ENCODE measurements at places on chromosomes 1 and 21. TPM values are rescaled to one million over a fixed set of nuclear protein-coding genes. Genes with fewer than 3 reads are reported as not detected.

The OR2AK2 gene
- polyA plus RNA-seq: not detected

The TRMT13 gene
- 50.7 TPM for polyA plus RNA-seq

The LIPI gene
- 0.74 TPM for polyA plus RNA-seq

The TRPM2 gene
- 1.5 TPM for polyA plus RNA-seq

The FLG gene
- 0.43 TPM for polyA plus RNA-seq

The HIVEP3 gene
- polyA plus RNA-seq: 6.0 TPM

DNA sequence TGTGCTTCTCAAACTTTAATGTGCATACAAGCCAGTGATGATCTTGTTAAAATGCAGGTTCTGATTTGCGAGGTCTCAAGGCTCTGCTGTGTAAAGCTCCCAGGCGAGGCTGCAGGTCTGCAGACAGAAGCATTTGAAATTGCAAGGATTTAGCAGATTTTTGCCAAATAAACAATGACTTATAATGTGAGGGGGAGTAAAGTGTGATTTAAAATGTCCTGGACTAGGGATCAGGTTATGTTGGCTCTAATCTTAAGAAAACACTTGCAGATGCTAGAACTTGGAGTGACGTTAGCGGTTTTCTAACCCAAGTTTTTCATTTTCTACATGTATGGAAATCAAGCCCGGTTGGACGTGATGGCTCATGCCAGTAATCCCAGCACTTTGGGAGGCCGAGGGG, 16.2 kb upstream of the ACTN2 start:
- no peak for DNase-seq

GRCh38 chr1:27009601-27010197, 3.0 kb downstream of the TENT5B start:
- no peak for DNase-seq

DNA sequence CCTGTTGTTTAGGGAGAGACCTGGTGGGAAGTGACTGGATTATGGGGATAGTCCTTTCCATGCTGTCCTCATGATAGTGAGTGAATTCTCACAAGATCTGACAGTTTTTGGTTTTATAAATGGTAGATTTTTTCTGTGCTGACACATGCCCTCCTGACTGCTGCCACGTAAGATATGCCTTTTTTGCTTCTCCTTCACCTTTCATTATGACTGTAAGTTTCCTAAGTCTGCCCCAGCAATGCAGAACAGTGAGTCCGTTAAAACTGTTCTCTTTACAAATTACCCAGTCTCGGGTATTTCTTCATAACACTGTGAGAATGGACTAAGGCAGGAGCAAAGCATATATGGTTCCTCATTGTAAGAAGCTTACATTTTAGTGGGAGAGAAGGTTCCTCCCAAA, 1727.2 kb downstream of the NCAM2 start:
- no peak for DNase-seq

DNA sequence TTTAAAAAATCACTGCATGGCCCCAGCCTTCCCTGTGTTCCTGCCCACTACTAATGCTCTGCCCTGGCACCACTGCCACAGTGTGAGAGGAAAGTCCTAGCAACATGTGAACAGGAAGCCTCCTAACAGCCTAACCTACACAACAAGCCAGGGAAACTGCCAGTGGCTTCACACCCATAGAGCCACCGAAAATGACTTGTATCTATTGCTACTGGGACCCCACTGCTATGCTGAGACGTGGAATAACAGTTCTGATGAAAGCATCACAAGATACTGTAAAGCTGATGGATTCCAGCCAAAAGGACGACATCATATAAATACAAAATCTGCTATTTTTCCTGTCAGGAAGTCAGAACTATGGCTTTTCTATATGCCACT, 74.9 kb downstream of the JAK1 start:
- peak; percentile 10 for DNase-seq

DNA sequence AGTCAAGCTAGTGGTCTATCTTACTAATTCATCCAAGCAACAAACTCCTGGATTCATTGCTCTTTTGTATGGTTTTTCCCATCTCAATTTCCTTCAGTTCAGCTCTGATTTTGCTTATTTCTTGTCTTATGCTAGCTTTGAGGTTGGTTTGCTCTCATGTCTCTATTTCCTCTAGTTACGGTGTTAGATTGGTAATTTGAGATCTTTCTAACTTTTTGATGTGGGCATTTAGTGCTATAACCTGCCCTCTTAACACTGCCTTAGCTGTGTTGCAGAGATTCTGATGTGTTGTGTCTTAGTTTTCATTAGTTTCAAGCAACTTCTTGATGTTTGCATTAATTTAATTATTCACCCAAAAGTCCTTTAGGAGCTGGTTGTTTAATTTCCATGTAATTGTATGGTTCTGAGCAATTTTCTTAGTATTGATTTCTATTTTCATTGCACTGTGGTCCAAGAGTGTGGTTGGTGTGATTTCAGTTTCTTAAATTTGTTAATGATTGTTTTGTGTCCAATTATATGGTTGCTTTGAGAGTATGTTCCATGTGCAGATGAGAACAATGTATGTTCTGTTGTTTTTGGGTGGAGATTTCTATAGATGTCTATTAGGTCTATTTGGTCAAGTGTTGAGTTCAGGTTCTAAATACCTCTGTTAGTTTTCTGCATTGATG, 154.6 kb downstream of the PLPPR5 start:
- DNase-seq: no peak

GRCh38 chr1:40032240-40032891, 8.2 kb upstream of the CAP1 start:
- no peak for DNase-seq

DNA sequence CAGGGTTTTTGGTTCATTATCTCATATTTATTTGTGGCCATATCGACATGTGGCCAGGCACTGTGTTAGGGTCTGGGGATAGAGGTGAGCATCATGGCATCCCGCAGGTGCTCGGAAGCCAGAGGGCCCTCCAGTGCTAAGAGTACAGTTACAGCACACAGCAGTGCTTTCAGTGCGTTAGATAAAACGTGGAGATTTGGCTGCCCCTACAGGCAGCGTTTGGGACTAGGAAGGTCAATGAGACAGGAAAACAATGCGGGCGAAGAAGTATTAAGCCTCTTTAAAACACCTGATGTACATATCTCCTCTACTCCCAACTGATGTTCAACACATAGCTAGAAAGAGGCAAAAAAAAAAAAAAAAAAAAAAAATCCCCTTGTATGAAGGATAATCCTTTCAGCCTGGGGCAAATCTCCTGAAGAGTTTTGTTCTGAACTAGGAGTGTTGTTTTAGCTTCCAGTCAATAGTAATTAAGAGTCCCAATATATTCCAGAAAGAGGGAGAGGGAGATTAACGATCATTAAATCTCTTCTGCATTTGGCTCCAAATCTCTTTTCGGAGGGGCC, 80.1 kb downstream of the CAPZB start:
- DNase-seq: no peak

- DNase-seq: no peak
Observed at GRCh38 chr1:40067851-40068250, 27.3 kb downstream of the CAP1 start.

GRCh38 chr1:87388411-87388810, 59.7 kb downstream of the LMO4 start:
- no peak for DNase-seq

- DNase-seq: no peak
Observed at GRCh38 chr21:27129215-27129614, 162.3 kb upstream of the ADAMTS5 start.

DNA sequence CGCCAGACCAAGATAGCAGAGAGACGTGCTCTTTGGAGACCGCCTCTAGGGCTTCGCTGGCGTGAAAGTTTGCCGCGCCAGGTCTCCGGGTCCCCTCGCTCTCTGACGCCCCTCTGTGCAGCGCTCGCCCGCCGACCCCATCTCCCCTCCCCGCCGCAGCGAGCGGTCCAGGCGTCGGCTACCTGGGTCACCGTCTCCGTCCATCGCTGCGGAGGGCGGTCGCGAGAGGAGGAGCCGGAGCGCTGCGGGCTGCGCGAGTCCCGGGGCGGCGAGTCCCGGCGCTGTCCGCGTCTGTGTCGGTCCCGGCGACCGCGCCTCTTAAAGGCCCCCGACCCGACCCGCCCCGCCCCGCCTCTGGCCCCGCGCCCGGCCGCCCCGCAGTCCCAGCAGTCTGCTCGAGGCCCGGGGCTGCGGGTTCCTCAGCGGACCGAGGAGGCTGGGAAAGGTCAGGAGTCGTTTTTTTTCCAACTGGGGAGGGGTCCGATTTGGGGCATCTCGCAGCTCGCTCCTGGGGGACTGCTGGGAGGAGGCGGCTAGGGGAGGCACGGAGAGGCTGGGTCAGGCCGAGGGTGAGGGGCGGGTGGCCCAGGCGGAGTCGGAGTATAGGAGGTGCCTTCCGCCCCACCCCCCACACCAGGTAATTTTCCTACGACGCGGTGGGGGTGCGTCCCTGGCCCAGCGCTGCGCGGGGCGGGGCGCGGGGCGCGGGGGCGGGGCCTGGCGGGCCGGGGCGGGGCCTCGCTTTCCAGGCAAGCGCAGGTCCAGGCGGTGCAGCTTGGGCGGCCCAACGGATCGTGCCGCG, at the start of the genes FBXO2 and FBXO44:
Gene FBXO2 (minus strand): TSS at position 293 of the 802 bp plus-strand sequence. CDS start 89 bp downstream, at position 204.
Gene FBXO44 (plus strand): TSS at position 741 of the 802 bp plus-strand sequence. CDS start 959 bp downstream, outside the sequence.
- DNase-seq: no peak

DNA sequence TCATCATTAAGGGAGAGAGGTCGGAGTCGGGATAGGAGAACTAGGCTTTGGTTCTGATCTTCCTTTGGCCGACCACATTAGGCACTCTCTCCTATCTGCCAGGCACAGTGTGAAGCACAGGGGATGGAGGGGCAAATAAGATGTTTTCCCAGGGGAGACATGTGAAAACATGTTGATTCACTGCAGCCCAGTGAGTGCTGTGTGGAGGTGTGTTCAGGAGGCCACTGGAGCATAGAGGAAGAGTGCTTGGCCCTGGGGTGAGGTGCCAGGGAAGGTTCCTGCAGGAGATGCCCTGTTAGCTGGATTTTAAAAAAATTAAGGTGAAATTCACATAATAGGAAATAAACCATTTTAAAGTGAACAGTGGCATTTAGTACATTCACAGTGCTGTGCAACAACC, 3.7 kb downstream of the VANGL2 start:
- DNase-seq: no peak

GRCh38 chr1:39488012-39488545, 3.4 kb upstream of the BMP8A start:
- no peak for DNase-seq

GRCh38 chr1:168093616-168094015, 43.1 kb downstream of the GPR161 start:
- DNase-seq: no peak

DNA sequence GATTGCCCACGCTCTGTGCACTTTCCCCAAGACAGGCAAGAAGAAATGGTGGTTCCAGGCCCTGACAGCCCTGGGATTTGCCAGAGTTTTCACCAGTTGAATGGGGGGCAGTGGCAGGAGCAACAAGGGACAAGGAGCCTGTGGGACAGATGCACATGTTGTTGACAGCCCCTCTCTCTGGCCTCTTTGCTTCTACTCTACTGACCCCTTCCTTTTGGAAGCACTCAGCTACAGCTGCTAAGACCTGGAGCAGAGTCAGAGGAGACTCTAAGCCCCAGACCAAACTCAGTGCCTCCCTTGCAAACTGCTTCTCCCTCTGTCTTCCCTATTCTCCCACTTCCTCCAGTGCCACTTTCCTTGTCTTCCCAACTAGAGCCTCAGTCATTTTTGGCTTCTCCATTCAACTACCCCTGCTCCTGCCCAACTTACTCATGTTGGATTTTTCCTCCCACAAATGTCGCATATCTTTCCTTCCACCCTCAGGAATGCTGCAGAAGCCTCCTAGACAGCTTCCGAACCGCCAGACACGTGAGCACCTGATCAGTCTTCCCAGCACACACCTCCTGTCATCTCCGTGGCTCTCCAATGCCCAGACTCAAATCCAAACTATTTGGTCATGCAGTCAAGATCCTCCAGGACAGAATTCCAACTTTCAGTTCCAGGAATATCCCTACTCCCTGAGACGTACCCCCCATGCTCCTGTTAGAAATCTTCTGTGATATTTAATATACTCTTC, 9.1 kb downstream of the INKA2 start:
- no peak for DNase-seq

GRCh38 chr1:39691383-39692151, at the start of gene HPCAL4:
Gene HPCAL4 (minus strand): TSS chr1:39691433. CDS start chr1:39684603, 6,830 bp downstream.
- peak; percentile 89 for DNase-seq
